ENCODE measurements at places on chromosomes 12 and 14.

DNA sequence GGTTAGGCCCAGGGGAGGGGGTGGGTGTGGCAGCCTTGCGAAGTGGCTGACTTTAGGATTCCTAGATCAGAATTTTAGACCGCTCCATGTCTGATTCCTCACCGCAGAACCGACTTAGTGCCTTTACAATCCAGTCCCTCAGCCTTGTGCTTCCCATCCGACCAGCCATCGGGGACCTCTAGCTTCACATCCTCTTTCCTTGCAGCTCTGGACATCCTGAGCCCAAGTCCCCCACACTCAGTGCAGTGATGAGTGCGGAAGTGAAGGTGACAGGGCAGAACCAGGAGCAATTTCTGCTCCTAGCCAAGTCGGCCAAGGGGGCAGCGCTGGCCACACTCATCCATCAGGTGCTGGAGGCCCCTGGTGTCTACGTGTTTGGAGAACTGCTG, 557 bp downstream of the COPS7A start:
- DNase-seq = no peak

GRCh38 chr12:130589540-130590317, 126.4 kb downstream of the RIMBP2 start:
- no peak for DNase-seq

GRCh38 chr14:74667758-74668157, 45.1 kb downstream of the AREL1 start:
- no peak for DNase-seq

DNA sequence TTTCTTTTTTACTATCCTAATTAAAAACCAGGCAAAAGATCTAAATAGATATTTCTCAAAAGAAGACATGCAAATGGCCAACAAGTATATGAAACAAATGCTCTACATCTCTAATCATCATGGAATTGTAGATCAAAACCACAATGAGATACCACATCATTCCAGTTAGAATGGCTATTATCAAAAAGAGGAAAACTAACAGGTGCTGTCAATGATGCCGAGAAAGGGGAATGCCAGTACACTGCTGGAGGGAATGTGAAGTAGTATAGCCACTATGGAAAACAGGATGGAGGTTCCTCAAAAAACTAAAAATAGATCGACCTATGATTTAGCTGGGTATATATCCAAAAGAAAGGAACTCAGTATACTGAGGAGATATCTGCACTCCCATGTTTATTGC, 39.0 kb upstream of the C12orf75 start:
- no peak for DNase-seq

DNA sequence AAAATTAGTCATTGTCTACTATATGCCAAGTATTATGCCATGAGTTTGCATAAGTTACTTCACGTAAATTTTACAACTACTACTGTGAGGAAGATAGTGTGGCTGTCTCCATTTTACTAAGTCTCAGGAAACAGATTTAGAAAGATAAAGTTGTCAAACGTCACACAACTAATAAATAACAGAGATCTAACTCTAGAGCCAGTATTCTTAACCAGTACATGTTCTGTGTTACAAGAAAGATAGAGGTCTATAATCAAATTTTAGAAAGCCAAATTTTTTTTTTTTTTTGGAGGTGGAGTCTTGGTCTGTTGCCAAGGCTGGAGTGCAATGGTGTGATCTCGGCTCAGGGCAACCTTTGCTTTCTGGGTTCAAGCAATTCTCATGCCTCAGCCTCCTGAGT, 14.2 kb downstream of the CLEC4C start:
- no peak for DNase-seq

GRCh38 chr12:20154052-20154451, 214.3 kb upstream of the PDE3A start:
- no peak for DNase-seq

DNA sequence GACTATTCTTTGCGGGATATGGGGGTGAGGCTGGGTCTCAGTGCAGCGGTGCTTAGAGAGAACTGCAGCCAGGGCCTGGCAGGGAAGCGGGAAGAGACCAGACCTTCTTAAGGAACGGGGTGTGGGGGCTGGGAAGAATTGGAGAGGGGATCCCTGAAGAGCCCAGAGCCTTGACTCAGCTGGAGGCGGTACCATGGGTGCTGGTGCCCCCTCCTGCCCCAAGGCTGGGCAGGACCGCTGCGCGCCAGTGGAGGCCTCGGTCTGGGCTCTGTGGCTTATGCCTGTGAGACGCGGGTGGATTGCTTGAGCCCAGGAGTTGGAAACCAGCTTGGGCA, 1.3 kb upstream of the RNU7-1 start:
- no peak for DNase-seq

GRCh38 chr12:91105807-91106206, 5.5 kb downstream of the LUM start:
- no peak for DNase-seq

DNA sequence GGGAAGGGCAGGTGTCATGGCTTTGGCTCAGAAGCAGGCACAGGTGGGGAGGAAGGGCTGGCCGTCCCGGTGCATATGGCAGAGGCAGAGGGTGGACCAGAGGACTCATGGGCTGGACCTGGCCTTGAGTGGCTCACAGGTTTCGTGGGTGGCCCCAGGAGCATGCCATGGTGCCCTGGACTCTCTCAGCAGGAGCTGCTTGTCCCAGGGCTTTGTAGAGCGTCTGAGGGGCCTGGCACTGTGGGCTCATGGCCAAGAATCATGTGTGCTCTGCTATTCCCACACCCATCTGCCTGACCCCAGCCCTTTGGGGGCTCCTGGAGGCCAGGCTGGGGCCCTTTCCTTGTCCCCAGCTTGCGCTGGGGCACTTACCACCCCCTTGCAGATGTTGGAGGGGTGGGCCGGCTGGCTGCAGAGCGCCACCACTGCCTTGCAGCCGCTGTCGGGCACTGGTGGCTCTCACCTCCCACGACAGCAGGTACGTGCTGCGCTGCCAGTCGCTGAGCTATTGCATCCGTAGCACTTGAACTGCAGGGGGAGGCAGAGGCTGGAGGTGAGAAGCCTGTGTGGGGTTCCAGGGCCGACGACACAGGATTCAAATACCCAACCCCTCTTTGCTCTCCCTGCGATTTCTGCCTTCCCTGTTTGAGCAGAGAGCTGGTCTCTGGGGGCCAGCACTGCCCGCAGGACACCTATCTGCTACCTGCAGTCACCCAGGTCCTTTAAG, 187.4 kb upstream of the PRMT8 start:
- DNase-seq = no peak

DNA sequence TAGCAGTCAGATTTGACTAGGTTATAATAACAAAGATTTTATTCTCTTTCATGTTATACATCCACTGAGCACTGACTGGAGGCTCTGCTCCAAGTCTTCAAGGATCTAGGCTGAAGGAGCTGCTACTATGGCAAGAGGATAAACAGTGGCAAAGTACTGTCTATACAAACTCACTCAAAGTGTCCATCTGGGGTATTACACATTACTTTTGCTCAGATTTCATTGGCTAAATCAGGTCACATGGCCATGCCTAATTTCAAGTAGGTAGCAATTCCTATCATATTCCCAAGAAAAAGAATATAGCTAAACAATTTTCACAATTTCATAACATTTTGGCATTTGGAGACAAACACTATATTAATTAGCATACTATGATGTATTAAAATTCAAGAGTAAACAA, 40.9 kb downstream of the CDK17 start:
- no peak for DNase-seq

- no peak for DNase-seq
Measured at GRCh38 chr12:54262403-54262925, 17.5 kb downstream of the CBX5 start.

GRCh38 chr12:28497889-28498411, 307.7 kb downstream of the CCDC91 start:
- no peak for DNase-seq

DNA sequence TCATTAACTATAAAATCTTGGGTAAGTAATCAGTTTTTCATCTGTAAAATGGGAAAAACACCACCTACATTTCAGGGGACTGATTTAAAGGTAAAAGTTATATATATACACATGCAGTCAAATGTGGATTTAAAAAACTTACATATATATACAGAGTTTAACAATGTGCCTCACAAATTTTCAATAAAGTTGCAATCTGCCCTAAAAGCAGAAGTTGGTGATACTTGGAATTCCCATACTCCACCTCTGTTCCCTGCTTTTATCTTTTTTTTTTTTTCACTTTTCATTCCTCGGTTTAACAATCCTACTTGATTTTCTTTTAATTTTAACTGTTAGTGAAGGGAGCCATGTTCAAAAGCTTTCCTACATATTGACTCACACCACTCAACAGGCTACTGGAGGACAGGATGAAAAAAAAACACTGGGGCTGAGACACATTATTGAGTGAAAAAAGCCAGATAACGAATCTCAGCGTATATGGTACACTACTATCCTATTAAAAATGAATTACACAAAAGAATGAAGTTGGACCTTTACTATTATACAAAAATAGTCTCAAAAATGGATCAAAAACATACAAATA, 24.3 kb downstream of the SPPL3 start:
- no peak for DNase-seq

DNA sequence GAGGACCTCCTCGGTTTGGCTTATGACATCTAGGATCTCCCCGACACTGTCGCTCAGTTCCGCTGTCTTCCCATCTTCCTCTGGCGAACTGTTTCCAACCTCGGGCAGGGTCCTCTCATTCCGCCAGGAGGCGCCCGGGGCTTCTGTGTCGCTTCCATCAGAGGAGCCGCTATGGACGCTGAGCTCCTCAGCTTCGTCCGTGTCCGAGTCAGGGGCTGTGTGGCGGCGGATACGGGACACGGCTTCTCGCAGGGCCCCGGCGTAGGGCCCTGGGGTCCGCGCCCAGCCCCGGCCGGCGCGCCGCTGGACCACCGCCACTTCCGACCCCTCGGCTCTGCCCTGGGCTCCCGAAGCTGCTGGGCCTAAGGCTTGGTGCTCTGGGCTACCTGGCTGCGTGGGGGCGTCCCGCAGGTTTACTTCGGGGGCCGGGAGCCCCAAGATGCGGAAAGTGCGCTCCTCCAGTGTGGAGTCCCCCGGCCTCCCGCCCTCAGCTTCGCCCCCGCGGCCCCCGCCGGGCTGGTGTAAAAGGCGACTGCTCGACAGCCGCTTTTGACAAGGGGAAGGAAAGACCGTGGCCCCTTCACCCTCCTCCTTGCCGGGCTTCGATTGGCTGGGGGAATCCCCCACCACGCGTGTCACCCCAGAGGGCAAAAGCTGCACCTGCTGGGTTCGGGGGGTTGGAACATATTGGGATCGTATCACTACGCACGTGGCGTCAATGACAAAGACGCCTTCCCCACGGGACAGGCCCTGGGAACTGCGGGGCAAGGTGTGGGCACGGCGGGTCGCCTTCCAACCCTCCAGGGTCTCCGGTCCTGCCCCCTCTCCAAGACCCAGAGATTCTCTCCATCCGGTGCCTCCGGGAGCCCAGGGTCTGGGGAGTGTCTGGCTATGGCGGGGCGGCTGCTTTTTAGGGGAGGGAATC, 2.1 kb downstream of the DDN start:
- peak; percentile 48 for DNase-seq

GRCh38 chr14:77154421-77154820, 12.8 kb upstream of the ZDHHC22 start:
- no peak for DNase-seq

DNA sequence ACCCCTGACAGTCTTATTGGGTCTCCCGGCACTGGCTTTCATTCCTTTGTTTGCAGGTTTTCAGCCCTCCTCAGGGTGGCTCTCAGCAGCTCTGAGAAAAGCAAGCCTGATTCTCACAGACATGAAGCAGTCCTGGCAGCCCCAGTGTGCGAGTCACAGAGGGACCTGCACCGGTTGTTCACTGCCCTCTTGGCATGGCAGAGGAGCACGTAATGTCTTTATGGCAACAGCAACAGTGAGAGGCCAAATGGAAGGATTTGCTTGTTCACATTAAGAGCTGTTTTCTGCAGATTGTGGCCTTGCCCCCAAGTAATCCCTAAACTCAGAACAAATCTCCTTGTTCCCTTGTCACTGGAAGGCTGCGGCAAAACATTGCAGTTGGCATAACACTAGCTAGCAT, 3.4 kb downstream of the KCNA5 start:
- DNase-seq = no peak

DNA sequence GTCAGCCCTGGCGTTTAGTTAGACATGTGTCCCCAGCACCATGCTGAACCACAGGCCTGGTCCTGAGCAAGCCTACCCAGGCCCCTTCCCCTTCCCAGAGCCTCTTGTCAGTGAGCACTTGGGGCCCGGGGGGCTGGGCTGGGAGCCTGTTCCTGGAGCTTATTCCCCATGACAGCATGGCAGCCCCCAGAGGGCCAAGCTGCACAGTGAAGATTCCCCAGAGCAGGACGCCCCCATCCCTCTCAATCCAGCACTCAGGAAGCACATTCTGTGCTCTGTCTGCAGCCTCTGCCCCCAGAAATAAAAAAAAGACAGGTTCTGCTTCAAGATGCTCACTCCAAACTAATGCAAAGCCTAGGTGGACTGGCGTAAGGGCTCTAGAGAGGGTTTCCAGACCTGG, 117.3 kb downstream of the LGMN start:
- no peak for DNase-seq

- DNase-seq = no peak
Measured at GRCh38 chr12:55982319-55982936, 8.6 kb downstream of the RAB5B start.

GRCh38 chr14:90999299-90999698, 61.1 kb downstream of the RPS6KA5 start:
- DNase-seq = no peak

- no peak for DNase-seq
Measured at GRCh38 chr14:71321574-71322315, 414.5 kb downstream of the PCNX1 start.

GRCh38 chr14:103594265-103594664, 31.5 kb downstream of the COA8 start:
- DNase-seq = no peak

GRCh38 chr14:58832095-58832521, 194.3 kb downstream of the DACT1 start:
- no peak for DNase-seq

GRCh38 chr12:85575120-85576096, 260.8 kb downstream of the RASSF9 start:
- no peak for DNase-seq

GRCh38 chr12:100391856-100392255, 35.0 kb downstream of the SLC17A8 start:
- DNase-seq = no peak

DNA sequence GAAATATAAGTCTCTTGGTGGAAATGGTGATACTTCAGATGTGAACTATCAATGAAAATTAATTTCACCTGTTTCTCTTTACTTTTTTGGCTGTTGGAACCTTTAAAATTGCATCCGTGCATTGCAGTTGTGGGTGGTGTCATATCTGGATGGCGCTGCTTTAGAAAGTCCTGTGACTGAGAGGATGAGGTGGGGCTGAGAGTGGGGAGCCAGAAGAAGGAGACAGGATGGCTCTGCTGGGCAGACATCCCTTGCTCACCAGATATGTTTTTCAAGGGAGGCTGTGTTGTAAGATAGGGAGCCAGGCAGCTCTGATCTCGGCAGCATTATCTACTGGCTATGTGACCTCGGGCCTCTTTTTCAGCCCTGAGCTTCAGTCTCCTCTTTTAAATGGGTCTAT, 12.7 kb downstream of the ASB2 start:
- DNase-seq = no peak
